ENCODE measurements at places on chromosomes 3 and 15.

GRCh38 chr3:76551739-76552138, 488.2 kb upstream of the ROBO2 start:
- DNase-seq: no peak

- DNase-seq: no peak
Measured at GRCh38 chr3:59367150-59367549, 317.3 kb upstream of the CFAP20DC start.

GRCh38 chr15:99963096-99963825, 230.0 kb upstream of the LYSMD4 start:
- DNase-seq: no peak

DNA sequence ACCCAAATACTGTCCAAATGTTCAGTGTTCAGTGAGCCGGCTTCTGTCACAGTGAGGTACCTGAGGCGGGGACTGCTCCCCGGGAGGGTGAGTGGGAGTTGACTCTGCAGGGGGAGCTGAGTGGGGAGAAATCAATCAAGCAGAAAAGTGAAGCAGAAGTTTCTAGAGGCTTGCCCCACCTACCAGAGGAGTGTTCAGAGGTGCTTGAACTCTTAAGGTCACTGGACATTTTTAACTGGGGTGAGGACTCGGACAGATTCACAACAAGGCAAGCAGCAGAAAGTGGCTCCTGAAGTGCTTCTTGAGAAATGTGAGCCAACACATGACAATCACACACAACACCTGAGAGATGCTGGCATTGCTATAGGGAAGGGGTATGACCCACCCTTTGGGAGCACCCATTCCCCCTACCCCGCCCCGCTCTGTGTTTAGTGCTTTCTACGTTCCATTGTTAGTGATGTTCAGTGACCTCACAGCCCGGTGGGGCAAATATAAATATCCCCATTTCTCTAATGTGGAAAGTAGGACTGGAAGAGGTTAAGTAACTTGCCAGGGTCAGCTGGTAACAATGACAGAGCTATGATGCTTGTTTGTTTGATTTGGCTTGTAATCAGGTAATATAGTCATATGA, 48.6 kb upstream of the AKAP13 start:
- no peak for DNase-seq

- DNase-seq: no peak
Measured at GRCh38 chr3:79597709-79598108, 170.1 kb downstream of the ROBO1 start.

GRCh38 chr15:27238707-27239423, 267.9 kb downstream of the GABRG3 start:
- no peak for DNase-seq

DNA sequence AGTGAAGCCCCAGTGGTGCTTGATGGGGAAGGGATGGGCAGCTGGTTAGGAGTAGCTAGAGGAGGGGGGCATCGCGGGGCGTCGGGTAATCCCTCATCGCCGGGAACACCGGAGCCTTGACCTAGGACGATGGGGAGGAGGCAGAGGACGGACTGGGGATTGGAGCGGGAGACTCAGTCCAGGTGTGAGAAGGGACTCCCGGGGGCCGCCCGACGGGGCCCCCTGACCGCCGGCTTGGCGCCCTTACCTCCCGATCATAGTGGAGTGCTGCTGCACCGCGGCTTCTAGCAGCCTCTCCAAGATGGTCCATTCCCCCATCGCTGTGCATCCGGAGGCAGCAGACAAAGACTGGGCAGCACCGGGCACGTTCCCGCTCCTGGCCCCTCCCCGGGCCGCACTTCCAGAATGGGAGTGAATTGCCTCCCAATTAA, 612 bp downstream of the GJD2 start:
- no peak for DNase-seq

GRCh38 chr15:40937762-40938535, 8.8 kb downstream of the DLL4 start:
- no peak for DNase-seq

- DNase-seq: no peak
Measured at GRCh38 chr3:101229681-101230080, 90.7 kb downstream of the IMPG2 start.

DNA sequence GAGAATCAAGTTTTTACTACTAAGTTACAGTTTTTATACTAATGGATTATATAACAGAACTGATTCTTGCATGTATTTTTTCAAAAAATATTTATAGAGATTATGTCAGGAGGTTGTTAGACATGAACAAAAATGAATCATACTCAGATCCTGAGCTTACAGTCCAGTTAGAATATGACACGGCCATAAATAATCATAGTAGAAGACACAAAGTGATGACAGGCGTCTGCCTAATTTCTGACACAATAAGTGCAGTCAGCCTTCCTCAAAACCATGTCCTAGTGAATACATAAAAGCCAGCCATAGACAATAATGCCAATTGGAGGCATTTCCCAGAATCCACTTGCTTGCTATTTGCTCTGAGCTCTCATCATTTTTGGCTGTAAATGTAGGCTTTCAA, 81.7 kb upstream of the POU1F1 start:
- DNase-seq: no peak

DNA sequence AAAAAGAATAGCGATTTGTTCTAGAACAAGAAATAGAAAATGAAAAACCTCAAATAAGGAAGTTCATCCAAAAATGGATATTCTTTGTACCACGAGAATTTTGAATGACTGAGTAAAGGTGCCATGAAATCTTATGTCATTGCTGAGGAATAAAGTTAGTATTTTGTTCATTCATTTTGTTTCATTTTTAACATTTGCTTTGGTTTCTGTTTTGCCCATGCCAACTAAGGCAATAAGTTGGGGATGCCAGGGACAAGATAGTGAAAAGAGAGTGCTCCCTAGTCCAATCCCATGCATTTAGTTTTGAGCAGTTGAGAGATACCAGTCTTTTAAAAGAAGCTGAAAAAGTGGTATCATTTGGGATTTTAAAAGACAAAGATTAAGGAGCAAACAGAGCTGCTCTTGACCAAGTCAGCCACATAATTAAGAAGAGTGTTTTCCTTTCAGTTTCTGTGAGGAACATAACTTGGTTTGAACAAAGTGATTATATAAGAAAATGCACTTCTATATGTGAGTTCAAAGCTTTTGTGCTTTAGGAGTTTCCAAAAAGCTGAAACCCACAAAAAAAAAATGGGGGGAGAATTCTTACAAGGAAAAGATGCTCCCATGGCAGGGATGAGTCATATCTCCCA, 201.4 kb downstream of the PLOD2 start:
- DNase-seq: no peak

GRCh38 chr15:44250566-44251205, 37.8 kb upstream of the GOLM2 start:
- DNase-seq: no peak

DNA sequence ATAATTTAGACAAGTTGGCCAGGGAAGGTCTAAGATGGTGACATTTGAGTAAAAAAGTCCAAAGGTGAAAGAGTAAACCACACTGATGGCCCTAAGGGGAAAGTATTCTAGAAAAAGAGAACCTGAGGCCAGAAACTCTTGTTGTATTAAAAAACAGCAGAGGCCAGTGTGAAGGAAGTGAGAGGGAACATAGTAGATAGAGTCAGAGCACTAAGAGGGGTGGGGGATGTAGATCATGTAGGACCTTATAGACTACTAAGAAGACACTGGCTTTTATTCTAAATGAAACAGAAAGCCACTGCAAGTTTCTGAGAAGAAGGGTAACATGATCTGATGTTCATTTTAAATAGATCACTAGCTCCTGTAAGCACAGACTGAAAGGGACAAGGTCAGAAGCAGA, 14.5 kb downstream of the POLQ start:
- DNase-seq: no peak

DNA sequence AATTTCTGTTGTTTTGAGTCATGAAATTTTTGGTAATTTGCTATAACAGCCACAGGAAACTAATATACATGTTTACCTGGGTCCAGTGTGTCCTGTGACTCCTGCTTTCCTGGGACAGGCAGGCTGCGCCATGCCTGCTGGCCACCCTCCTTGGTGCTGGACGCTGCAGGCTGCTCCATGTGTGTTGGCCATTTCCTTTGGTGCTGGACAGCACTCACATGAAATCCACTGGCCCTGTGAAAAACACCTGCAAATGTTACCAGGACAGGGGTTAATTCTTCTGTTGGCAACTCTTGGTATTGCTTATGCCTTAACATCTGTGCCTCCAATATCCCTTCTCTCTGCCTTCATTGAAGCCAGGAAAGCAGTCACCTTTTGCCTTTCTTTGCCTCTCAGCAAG, 86.9 kb upstream of the ATP10A start:
- DNase-seq: no peak

DNA sequence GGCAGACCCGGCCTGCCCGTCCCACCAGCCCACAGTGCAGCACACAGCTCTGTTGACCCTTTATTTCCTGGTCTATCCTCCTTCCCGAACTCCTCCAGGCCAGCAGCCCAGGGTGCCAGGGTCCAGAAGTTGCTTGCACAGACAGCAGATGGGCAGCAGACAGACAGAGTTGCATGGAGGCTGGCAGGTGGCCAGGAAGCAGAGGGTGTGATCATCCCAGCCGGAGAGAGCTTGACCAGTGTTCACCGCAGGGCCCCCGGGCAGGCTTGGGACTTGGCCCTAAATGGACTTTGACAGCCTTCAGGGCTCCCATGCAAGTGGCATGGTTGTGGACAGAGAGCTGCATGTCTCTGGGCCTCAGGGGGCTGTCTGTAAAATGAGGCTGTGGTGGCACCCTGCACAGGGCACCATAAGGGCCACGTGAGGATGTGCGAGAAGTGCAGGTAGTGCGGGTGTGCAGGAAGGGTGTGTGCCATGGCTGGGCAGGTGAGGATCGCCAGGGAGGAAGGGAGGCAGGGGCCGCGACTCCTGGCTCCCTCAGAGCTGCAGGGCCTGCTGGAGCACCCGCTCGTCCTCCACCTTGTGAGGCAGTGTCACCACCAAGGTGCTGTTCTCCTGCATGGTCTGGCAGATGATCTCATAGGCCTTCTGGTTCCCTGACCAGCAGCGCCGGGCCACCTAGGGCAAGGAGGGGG, 6.3 kb upstream of the ZXDC start:
- DNase-seq: no peak

- no peak for DNase-seq
Measured at GRCh38 chr3:122687298-122687697, 6.7 kb downstream of the PARP14 start.

DNA sequence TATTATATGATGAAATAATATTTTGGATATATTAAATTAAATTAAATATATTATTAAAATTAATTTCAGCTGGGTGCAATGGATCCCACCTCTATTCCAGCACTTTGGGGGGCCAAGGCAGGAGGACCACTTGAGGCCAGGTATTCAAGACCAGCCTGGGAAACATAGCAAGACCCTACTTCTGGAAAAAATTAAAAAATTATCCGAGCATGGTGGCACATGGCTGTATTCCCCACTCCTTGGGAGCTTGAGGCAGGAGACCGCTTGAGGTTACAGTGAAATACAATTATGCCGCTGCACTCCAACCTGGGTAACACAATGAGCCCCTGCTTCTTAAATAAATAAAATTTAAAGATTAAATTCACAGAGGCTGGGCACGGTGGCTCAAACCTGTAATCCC, 61.4 kb downstream of the SH3BP5 start:
- DNase-seq: no peak

DNA sequence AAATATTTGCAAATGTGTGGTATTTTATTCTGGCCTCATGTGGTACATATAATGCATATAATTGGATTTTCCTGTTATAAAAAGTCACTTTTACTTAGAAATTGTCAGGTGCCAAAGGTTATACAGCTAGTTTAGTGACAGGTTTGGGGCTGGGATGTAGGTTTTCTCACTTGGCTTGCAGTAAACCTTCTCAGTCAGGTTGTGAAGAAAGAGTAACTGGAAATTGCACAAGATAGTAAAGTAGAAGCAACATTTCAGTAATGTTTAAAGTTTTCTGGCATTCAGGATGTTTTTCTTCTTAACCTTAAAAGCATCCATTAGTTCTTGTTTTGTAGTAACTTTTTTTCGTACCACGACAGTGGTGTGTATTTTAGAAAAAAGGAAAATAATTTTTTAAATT, 53.9 kb downstream of the MEF2A start:
- no peak for DNase-seq

DNA sequence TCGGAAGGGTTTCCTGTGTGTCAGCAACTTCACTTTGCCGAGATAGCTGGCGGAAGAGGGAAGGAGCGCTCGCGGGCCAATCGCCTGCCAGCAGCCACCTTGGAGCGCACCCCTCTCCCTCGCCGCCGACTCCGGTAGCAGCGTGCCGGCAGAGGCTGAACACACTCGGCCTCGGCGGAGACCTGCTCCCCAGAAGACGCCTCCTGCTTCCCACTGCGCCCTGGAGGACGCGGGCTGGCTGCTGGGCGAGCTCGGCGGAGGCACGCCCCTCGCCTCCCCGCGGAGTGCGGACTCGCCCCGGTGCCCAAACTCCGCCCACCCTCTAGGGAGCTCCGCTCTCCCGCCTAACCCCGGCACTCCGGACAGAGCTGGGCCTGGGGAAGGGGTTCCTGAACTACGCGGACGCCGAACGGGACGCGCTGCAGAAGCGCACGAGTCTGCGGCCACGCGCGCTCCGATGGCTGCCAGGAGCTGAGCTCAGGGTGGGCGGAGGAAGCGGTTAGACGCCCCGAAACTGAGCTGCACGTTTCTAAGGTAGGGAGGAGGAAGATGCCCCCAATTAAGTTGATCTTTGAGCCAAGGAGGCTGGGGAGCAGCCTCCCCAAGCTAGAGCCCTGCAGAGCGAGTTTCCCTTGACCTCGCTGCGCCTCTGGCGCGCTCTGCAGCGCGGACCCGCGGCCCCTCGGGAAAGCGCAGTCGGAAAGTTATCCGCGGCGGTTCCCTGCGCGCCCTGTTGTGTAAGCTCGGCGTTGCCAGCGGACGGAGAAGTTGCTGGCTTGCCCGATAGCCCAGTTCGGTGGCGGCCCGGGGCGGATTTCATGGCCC, at the start of gene P2RY1:
Gene P2RY1, plus strand, starts transcription at position 356 of the 825 bp plus-strand sequence. CDS start 652 bp downstream, outside the sequence.
- DNase-seq: no peak

DNA sequence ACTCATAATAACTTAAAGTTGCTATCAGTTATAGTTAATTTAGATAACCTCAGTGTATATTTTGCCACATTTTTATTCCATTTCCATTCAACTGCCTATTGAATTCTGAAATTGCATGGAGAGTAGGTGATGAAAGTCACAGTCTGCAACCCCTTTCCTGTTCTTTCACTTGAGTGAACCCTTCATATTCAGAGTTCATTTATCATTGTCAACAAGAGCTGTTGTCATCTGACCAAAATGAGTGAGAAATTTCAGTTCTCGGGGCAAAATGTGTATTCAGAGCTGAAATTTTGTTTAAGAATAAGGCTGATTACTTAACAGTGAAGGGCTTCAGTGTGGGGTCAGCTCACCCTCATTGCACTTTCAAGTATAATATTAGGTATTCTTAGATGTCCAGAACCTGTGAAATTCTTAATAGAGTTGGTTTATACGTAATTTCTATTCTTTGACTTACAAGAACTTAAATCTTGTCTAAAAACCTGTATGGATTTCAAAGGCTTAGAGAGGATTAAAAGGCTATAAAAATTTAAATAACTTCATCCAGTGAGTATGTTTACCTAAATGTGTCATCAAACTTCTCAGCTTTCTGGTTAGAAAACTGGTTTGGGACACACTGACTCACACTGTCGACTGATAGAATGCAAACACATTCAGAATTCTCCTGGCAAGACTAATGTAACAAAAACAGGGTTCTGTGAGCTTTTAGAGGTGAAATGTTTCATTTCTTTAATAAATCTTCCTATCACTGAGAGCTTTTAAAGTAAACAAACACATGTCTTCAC, 92.2 kb downstream of the CMSS1 start:
- DNase-seq: no peak

Data from CD4-positive, alpha-beta T cell treated with Interleukin-6 at 100 ng/mL for 8 hours (primary cell).